ENCODE measurements at places on chromosomes 6 and 20.

- no peak for DNase-seq
These were observed 10.7 kb downstream of the SDC4 start for GRCh38 chr20:45337367-45338120.

DNA sequence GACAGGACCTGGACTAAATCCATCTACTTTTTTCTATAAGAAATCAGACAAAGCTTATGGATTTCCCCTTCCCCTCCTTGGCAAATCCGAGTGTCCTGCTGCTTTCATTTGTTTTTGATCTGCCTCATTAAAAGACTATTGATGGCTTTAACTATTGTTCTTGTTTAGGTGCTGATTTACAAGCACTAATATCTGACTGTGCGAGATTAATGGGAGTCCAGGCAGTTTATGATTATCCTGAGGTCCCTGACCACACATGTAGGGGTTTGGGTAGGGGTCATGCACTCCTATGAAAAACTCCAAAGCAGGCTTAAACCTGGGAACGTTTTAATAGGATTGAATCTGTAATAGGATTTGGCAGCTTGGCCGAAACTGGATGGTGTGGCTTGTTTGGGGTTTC is 317.5 kb upstream of the POU3F2 start:
- no peak for DNase-seq

GRCh38 chr6:118544105-118544504 is 4.0 kb upstream of the PLN start:
- DNase-seq = no peak

DNA sequence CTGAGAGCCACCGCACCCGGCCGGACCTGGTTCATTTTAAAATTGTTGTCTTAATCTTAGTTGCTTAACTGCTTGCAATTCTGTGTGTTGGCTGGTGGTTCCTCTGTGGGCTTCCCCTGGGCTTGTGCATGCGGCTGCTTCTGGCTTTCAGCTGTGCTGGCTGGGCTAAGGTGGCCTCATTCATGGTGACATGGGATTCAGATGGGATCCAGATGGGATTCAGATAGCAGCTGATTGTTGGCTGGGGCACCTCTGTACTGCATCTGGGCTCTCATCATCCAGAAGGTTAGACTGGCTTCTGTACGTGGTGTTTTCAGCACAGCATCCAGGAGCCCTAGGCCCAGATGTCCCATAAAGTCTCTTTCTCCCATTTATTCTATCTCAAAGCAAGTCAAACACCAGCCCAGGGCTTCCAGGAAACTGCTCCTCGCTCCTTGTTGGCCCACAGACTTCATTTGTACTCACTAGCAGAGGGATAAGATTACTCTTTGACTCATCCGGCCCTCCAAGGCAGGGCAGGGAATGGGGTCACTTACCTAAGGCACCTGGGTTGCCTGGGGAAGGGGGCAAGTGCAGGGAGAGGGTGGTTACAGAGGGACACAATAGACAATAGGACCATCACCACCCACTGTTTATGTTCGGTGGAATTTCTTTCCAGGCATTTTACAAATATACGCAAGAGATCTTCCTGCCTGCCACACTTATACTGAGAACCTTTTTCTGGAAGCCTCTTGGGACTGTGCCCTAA is 10.2 kb upstream of the PEDS1 start:
- no peak for DNase-seq

DNA sequence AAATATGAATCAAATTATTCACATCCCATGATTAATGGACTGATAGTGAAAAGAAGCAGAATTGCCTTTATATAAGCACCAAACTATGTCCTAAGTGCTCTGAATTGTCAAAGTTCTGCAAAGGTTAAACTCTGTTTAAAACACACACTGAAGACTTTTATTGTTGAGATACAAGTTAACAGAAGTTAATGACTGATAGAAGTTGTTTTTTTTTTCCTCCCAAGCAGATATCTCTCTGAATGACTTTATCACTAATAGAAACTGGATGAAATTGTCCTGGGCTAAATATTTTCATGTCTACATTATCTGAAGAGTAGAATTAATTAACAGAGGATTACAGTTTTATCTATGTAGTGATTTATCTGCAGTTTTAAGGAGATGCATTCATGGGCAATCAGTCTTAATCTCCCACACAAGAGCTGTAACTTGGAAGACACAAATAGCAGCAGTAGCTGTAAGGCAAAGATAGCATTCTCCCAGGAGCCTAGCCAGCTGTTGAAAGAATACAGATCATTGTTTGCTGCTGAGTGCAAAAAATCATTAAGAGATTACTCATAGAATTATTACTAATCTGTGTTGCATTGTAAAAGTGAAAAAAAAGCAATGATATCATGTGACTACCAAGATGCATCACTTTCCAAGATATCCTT is 49.9 kb downstream of the BMP5 start:
- no peak for DNase-seq

GRCh38 chr20:6689339-6689973 is 78.0 kb upstream of the BMP2 start:
- no peak for DNase-seq

GRCh38 chr6:157019115-157019641 is 242.0 kb downstream of the ARID1B start:
- no peak for DNase-seq

GRCh38 chr6:120735641-120736040 is 598.6 kb downstream of the TBC1D32 start:
- DNase-seq = no peak

DNA sequence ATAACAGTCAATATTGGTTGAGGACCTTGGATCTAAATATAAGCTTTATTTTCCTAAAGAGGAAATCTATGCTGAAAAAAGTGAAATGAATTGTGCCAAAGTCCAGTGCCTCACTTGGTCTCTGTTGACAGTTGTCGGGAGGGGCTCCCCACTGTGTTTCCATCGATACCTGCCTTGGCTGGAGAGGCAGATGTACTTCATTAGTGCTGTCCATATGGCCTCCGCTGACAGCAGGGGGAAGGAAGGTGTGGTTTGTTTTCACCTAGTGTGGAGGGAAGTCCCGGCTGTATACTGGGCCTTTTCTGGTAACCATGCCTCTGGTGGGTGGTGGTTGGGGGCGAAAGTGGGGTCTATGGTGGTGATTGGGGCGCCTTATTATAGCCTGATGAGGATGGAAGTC is 42.7 kb downstream of the CD2AP start:
- DNase-seq = no peak

DNA sequence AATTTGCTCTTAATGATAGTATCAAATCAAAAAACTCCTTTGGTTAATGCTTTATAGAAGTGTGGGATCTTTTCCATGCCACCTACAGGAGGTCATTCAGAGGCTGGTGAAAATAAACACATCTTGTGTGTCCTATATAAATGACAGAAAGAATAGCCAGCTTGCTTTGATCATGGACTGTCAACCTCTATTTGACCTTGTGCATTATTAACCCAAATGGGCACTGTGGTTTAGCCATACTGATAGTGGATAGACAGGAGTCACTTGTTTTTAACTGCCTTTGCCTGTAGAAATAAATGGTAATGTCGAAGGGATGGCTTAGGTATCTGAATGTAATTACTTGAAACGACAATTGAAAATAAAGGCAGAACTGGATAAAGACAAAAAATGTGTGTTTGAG is 123.8 kb downstream of the CDKAL1 start:
- DNase-seq = no peak

DNA sequence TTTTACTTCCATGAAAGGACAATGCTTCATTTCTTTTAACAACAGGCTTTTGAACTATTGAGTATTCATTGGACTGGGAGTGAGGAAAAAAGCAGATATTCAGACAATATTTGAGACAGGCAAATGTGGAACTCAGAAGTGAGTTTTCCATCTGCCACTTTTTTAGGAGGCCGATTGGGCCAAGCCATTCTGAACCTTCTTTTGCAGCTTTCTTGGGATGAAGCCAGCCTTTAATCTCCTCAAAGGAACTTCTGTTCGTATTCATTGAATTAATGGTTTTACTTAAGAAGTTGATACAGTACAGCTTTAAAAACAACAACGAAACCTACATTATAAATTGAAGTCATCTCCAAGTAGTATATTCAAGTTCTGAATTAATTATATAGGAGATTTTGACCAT is 187.1 kb upstream of the RNF217 start:
- no peak for DNase-seq

- no peak for DNase-seq
These were observed 4.6 kb downstream of the DDR1 start for GRCh38 chr6:30888816-30889495.

GRCh38 chr20:52536841-52537400 is 345.3 kb upstream of the ZFP64 start:
- no peak for DNase-seq

- DNase-seq = no peak
These were observed 210.0 kb upstream of the MAN1A1 start for GRCh38 chr6:119559586-119559985.

GRCh38 chr6:158324136-158324535 is 11.9 kb downstream of the TULP4 start:
- no peak for DNase-seq

DNA sequence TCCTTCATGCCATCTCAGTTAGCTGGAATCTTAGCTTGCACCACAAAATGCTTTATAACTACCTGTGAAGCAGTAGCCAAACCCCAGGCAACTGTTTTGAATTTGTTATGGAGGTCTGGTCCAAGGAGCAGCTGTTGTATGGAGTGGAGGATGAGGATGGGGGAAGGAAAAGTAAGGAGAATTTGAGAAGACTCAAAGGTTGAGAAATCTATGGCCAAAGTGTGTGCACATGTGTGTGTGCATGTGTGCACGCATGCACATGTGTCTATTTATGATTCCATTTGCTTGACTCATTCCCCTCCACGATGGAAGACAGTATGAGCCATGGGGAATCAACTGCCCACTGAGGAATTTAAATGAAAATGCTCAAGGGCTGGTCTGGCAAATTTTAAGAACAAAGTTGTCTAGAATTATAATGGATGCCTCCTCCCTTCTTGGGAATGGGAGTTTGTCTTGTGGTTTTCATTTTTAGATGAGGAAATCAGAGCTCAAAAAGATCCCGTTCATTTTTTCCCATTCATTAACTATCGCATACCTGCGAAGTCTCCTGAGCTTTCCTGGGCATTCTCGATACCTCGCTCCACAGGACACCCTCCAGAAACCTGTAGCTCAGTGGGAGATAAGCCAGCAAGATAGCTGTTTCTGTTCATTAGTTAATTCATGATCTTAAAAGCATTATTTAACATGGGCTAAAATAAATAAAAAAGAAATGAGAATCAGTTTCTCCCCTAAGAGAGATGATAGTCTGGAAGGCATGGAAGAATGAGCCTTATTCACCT is 152.3 kb upstream of the NEDD9 start:
- no peak for DNase-seq

DNA sequence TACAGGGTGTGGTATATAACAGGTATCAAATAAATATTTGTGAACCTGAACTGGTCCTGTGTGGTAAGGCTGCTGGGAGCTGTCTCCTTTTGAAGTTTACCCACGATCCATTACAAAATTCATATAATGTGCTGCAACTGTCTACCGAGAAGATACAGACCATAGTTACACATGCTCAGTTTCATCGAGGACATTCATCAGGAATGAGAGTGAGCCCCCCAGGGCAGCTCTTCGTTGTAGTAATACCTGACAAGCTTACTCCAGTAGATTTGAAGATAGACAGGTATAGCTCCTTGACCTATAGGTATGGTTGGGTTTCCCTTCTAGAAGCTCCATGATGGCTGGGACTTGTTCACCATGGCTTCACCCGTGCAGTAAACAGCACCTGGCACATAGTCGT is 25.7 kb downstream of the ARMC2 start:
- no peak for DNase-seq

- no peak for DNase-seq
These were observed 27.3 kb upstream of the HFE start for GRCh38 chr6:26059941-26060340.

GRCh38 chr6:138086573-138087196 is 20.5 kb downstream of the PERP start:
- no peak for DNase-seq

DNA sequence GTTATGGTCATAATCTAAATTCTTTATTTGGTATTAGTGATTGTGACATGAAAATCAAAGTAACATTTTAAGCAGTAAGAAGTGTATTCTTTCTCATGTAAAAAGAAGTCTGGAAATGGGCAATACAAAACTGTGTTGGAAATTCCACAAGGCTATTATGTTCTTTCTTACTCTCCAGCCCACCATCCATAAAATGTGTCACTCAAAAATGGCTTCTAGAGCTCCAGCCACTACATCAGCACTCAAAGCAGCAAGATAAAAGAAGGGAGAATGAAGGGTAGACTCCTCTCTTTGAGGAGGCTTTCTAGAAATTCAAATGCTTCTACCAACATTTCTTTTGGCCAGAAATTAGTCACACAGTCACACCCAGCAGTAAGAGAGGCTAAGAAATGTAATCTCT is 18.4 kb downstream of the PDSS2 start:
- DNase-seq = no peak

- DNase-seq = no peak
These were observed 168.2 kb upstream of the RIN2 start for GRCh38 chr20:19589787-19590362.

DNA sequence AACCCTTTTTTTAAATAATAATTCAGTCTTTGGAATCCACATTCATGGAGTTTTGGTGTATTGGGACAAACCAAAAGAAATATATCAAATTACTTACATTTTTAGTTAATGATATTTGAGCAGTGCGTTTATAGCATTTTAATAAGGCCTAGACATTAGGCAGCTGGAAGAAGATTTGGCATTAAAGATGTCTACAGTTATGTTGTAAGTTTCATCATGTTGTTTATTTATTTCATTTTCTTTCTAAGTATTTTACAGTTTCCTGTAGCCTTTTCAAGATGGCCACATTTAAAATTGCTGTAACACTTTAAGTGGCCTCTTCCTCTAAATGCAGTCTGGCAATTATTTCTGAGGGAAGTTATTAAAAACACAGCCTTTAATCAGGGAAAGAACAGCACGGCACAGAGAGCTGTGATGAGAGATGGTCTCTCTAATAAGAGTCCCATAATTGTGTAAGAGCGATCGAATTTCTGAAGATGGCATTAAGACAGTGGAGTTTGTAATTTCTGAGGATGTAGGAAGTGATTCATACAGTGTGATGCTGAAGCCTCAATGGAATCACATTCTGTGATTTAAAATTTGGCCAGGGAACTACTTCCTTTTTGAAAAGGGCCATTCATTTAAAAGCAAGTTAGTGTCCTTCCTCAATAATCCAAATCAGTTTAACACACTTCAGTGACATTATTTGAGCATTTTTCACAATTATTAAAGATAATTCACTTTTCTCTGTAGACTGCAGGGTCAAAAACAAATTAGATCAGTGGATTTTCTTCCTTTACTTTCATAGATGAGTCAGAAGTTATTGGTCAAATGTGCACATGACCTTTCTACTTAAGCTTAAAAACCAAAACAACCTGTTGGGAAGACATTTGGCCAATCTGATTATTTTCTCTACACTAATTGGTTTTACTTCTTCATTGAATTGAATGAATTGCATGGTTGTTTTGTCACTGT is 52.4 kb upstream of the EDN3 start:
- no peak for DNase-seq

GRCh38 chr20:62668441-62669027 is 26.2 kb downstream of the SLCO4A1 start:
- peak; percentile 14 for DNase-seq

DNA sequence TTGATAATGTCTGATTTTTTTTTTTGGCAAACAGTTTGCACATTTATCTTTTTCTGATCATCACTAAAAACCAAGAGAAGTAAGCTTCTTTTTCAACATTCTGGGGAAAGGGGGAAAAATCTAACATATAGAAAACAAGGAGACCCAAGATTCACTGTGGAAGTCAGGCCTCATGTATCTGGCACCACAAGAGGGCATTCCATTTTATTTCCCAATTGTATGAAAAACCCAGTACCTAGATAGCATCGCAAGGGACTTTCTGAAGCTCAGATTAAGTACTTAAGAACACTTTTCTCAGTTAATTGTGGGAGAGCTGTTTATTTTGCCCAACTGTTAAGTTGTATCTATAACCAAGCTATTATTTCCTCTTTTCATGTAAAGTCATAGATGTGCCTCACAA is 152.9 kb downstream of the KLHL32 start:
- DNase-seq = no peak
